Stomach (tissue), 19 donors: ENCODE measurements at places on chromosomes 12 and 14. TPM values are rescaled to one million over a fixed set of nuclear protein-coding genes. Genes with fewer than 3 reads are reported as not detected.

A2M gene
- total RNA-seq: 231 TPM

AQP6 gene
- not detected for total RNA-seq

GARIN6 gene
- not detected for total RNA-seq

LPCAT3 gene
- 40.3 TPM for total RNA-seq

GRCh38 chr14:74190927-74191575 is 48.2 kb upstream of the VSX2 start:
- peak; percentile 11 for DNase-seq
